DMS79 (cell line): ENCODE measurements at places on chromosomes 4 and X.

DNA sequence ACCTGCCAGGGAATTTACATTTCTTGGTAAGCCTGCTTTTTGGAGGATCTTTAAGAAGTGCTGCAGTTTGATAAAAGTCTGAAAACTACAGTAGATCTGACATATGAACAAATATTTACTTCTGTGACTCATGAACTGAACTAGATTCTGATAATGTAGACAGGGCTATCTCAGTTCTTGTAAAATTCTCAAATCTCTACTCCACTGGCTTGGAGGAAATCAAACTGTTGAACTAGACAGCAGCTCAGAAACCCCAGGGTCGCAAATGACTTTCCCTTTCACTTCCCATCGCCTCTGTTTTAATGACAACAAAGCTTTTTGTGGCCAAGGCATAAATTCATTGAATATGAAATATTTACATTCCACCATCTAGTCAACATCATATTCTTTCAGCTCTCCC, 15.4 kb upstream of the OCIAD1 start:
- no peak for DNase-seq

DNA sequence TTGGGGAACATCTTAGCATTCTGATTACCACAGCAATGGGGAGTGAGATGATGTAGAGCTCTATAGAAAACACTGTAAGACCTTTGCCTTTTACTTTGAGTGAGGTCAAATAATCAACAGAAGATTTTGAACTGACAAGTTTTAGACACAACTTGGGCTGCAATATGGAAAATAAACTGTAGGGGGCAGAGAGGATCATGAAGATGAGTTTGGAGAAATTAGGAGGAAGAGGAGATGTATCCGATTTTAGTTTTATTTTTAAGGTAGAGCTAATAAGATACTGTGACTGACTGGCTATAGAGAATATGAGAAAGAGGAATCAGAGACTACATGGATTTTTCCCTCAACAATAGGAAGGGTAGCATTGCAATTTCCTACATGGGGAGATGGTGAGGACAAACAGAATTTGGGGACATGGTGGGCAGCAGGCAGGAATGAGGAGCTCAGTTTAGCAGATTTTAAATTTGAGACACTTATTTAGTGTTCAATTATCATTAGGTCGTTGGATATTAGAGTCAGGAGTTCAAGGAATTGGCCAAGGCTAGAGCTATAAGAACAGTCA, 563.1 kb downstream of the INPP4B start:
- no peak for DNase-seq

GRCh38 chrX:142250502-142250901, 45.4 kb upstream of the MAGEC2 start:
- DNase-seq: no peak

DNA sequence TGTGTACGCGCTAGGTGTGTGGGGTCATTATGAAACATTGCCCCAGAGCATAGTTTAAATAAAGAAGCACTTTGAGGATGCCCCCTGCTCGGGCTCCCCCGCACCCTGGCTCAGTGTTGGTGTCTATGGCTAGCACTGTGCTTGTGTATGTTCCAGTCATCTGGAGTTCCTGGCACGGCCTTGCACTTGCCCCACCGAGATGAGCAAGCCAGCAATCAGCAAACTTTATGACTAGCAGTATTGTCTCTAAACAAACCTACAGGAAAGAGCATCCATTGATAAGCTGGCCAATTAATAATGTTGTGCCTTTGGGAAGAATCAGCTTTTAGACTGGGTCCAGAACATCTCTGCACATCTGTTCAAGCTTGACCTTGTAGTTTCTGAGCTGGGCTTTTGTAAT, 707 bp upstream of the SHROOM4 start:
- DNase-seq: no peak

GRCh38 chrX:155761185-155761584, 120.0 kb upstream of the VAMP7 start:
- no peak for DNase-seq

DNA sequence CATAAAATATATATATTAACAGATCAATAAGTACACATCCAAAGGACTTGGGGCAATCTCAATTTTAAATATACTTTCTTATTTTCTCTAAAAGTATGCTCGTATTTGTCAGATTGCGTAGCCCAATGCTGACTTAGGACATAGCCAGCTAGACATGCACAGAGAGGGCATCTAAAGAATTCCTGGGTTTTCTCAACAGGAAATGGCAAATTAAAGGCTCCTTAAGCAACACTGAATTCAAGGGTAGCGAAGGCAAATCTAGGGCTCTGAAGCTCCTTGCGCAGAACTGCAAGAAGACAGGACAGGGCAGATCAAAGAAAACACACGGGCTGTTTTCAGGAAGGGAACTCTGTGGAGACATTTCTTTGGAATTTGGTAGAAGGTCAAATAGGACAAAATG, 94.6 kb upstream of the FTHL17 start:
- DNase-seq: no peak

- DNase-seq: no peak
Measured at GRCh38 chr4:152979731-152980330, 43.7 kb downstream of the FHDC1 start.

DNA sequence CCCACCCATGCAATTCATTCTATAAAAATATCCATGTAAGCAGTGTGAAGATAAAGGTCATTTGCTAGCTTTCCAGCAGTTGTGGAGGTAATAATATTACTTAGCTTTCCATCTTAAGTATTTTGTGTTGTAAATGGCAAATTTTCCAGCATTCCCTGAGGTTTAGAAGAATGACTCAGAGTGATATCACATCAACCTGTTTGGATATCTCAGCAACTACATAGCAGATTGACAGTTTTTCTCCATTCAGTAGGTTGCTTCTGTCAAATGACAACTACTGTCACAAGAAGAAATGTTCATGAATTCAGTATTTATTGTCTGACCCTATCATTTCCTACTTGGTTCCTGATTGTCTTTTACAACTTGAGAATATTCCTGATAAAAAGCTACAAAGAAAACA, 434.9 kb upstream of the GALNTL6 start:
- no peak for DNase-seq

DNA sequence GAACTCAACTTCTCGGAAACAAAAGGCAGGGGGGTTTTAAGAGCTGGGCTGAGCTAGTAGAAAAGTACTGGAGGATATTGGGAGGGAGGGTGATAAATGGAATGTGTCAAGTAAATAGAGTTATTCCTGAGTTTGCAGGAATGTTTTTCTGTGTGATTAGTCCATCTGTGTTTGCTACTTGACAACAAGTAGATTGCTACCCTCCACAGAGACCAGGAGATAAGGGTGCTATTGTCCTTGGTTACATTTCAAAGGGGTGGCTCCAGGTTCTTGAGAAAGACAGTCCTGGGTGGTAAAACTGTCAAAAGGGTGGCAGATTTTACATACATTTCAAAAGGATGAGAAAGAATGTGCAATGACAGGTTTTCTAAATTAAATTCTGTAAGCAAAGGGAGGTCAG, 181.2 kb upstream of the PPP3CA start:
- no peak for DNase-seq

DNA sequence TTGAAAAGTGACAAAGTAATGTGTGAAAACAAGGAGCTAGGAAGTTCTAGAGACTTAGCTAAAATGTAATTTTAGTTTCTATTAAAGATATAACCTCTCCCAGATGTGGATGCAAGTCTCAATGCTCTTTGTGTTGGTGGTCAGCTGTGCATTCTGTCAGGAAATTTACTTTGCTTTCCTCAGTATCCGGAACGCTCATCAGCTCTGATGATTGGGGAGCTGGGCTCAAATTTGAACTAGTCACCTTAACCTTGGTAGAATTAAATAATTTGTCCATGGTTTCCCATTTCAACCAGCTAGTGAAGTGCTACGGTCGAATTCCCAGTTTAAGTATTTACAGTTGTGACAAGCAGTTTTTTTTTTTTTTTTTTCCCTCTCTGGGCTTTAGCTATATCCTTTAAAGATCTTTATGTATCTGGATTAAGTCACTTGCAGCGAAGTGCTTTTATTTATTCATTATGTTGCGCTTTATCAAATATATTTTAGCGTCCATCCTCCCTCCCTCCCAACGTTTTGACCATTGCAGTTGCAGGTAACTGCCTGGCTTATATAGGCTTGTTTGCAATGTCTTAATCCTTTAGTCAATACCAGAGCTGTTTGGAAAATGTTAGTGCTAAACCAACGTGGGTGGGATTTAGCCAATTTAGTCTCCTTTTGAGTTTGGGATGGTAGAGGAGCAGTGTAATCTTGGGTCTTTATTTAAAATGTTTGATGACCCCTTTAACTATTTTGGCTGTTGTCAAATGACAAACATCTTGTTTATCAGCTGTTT, 2.1 kb downstream of the OGT start:
- no peak for DNase-seq

GRCh38 chrX:104430742-104431119, 135.3 kb upstream of the IL1RAPL2 start:
- DNase-seq: no peak

GRCh38 chr4:2591189-2591588, 54.7 kb downstream of the FAM193A start:
- DNase-seq: no peak

GRCh38 chr4:79651456-79651855, 243.4 kb upstream of the GK2 start:
- no peak for DNase-seq

DNA sequence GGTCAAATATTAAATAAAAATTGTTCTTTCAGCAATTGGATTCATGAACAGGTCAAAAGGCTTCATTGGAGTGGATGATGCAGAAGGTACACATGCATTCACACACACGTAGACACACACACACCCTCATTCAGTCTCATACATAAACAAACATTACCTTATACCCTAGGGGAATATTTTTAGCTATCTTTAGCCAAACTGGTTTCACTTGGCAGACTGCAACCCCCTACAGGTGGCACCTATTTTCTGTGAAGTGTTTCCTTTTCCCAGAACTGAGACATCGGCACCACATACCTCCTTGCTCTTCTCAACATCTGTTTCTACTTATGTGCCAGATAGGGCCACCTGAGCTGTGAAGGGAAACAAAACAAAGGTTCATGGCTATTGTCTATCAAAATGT, 18.5 kb upstream of the KDR start:
- no peak for DNase-seq

GRCh38 chrX:11100281-11101035, 10.7 kb upstream of the HCCS start:
- DNase-seq: no peak

DNA sequence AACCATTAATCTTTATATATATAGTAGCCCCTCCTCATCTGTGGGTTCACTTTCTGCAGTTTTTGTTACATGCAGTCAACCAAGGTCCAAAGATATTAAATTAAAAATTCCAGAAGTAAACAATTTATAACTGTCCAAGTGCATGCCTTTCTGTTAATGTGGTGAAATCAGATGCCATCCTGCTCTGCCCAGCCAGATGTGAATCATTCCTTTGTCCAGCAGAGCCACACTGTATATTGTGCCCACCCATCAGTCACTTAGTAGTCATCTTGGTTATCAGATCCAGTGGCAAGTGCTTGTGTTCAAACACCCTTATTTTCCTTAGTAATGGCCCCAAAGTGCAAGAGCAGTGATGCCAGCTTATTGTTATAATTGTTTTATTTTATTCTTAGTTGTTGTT, 17.2 kb upstream of the PRDM5 start:
- DNase-seq: no peak

GRCh38 chrX:119871245-119871598, 311 bp downstream of the RNF113A start:
- no peak for DNase-seq
